ENCODE measurements at places on chromosomes 5 and 9.

GRCh38 chr5:74075501-74076484 is 449.8 kb downstream of the ARHGEF28 start:
- DNase-seq, result no peak

DNA sequence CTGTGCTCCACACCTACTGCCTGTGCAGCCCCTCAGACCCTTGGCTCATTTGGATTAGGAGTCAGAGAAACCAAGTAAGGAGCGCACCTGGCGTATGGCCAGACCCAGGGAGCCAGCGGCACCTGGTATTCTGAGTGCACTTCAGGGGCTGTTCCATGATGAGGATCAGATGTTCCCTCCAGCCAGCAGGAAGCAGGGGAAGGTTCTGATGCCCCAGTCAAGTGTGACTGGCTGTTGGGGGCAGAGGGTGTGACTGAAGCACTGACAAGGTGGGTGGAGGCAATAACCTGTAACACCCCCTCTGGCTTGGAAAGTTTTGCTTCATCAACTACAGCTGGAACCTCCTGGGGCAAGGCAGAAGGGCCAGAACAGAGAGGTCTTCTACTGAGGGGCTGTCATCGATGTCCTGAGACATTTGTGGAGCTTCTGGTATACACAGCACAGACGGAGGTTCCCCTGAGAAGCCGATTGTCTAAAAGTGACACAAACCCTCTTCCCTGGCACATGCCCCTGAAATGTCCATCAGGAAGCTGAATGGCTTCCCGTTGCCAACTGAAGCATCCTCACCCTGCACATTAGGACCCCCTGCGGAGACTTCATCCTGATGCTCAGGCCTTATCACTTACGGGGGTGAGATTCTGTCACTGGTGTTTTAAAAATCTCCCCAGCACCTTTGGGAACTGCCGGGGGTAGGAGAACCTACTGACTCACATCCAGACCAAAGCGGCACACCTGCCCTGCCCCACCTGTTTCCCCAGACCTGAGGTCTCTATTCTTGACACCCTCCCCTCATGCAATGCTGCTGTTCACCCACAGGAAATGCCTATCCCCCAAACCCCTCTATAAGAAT is 21.1 kb downstream of the TRAF1 start:
- DNase-seq, result no peak

DNA sequence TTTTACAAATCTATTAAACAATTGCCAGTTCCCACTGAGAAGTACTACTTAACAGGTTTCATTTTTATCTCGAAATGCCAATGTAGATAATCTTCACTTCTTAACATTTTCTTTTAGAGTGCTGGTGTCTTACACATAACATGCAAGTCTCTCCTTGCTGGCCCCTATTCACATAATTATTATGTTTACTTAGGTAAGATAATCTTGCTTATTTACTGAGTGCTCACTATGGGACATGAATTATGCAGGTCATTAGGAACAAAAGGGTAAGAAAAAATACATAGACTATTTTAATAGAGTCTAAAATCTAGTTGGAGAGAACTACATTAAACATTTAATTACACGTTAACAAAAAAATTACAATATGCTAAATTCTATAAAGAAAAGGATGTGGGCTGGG is 328.4 kb downstream of the PRR16 start:
- DNase-seq, result no peak

DNA sequence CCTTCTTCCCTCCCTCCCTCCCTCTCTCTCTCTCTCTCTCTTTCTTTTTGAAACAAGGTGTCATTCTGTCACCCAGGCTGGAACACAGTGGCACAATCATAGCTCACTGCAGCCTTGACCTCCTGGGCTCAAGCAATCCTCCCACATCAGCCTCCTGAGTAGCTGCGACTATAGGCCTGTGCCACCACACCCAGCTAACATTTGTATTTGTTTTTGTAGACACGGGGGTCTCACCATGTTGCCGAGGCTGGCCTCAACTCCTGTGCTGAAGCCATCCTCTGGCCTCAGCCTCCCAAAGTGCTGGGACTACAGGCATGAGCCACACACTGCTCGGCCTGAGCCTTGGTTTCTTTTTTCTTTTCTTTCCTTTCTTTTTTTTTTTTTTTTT is 45.8 kb downstream of the PLPP7 start:
- DNase-seq, result no peak

- no peak for DNase-seq
Observed at GRCh38 chr9:129422843-129423192, 198.1 kb downstream of the C9orf50 start.

DNA sequence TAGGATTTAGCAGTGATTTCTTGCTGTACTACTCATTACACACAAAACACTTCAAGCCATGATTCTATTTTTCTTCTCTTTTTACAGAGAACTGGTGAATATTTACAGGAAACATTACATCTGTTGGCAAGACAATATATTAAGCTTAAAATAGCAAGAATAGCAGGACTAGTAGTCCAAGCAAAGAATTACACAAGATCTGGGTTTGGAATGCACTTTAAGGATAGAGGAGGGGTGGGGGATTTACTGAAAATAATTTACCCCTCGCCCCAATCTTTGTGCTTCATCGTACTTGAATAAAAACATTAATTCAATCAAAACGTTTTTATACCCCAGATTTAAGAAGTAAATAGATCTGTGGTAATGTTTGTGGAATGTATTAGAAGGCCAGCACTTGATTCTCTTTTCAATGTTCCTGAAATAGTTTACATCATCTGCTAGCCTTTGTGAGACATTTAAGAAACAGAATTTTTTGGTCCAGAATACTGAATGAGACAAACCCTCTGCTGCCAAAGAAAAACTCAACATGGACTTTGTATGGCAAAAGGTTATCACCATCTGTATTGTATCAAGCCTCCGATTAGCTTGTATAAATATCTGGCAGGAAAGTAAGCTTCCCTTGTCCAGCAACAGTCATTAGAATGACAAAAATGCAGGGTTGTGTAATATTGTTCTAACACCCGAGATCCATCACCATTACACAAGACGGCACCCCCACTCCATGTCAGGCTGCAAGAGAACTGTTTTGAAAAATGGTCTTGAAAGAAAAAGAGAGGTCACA is 23.8 kb downstream of the SVEP1 start:
- DNase-seq, result no peak

DNA sequence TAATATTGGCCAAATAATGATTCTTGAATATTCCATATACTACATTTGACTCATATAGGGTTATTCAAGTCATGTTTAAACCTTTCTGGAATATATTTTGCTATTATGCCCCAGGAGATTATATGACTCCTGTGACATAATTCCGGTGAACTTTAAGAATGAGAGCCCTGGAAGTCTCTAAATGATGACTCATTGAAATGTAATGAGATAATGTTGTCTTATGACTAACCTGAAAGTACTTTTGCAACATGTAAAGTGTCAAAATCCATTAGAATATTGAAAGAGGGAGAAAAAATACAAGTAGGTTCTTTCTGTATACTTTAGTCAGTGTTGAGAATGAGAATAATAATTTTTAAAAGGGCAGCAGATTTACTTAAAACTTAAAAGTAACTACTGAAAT is 830.4 kb downstream of the MAT2B start:
- no peak for DNase-seq

- DNase-seq, result no peak
Observed at GRCh38 chr9:121019273-121019672, 30.8 kb downstream of the C5 start.

GRCh38 chr5:39469176-39469575 is 44.4 kb upstream of the DAB2 start:
- no peak for DNase-seq

DNA sequence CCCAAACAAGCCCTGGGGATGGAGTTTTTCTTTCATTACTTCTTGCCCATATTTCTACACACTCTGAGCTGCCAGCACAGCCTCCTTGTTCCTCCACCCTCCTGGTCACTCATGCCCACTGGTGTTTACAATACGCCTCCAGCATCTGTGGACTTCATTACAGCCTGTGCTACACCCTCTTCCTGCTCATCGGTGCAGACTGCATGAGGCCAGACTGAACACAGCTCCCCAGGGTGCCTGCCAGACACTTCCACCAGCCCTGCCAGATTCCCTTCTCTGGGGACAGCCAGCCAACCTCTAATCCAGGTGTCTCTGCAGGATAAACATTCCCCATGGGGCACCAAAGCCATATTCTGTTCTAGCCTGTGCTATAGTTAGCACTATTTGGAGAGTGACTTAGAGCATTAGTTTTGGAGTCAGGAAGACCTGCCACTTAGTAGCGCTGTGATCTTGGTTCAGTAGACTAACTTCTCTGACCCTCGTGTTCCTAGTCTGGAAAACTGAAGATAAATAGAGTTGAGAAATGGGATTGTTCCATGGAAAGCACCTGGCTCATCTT is 163.8 kb upstream of the KLF4 start:
- no peak for DNase-seq

GRCh38 chr5:175680463-175680862 is 22.6 kb downstream of the HRH2 start:
- no peak for DNase-seq

DNA sequence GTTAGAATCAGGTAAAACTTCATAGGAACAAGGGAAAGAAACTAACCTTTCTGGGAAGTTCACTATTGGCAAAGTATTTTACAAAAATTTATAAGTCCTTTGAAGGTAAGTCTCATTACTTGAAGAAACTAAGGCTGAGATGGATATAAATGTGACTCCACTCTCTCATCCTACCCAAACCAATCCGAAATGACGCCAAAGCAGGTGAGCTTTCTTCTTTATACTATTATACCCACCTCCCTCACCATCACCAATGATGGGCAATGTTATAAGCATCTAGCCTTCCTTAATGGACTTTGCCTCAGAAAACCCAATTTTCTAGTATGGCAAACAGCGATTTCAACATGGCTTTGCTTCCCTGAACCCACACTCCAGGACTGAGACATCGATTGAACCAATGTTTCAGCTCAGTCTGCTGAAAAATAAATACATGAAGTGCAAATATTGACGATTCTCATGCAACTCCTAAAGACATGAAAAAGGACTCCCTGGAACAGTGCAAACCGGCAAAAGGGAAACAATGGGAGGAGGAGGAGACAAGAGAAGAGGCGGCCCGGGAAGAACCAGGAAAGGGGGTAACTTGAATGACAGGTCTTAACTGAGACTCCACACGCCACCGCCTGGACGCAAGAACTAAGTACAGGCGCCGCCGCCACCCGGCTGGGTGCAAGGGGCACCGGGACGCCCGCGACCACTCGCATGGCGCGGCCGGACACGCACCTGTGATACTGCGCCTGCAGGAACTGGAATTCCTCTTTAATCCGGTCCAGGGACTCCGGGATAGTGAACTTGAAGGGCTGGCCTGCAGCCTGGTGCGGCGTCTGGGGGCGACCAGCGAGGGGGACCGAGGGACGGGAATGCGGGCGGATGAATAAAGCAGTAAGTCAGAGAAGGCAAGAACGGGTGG is 2.5 kb downstream of the TLE1 start:
- peak; percentile 61 for DNase-seq

Data from activated B cell treated with CpG ODN at 0.5 μM for 24 hours (primary cell).